Activated CD8-positive, alpha-beta T cell treated with anti-CD3 and anti-CD28 coated beads, Interleukin-2, amount 10 ng/mL, durations not matched to agents 7 days and 5 days (primary cell): ENCODE measurements at places on chromosomes 2 and 18. TPM values are rescaled to one million over a fixed set of nuclear protein-coding genes. Genes with fewer than 3 reads are reported as not detected.

The CNDP2 gene
- 131 TPM for total RNA-seq

The GATA6 gene
- total RNA-seq, result not detected

DNA sequence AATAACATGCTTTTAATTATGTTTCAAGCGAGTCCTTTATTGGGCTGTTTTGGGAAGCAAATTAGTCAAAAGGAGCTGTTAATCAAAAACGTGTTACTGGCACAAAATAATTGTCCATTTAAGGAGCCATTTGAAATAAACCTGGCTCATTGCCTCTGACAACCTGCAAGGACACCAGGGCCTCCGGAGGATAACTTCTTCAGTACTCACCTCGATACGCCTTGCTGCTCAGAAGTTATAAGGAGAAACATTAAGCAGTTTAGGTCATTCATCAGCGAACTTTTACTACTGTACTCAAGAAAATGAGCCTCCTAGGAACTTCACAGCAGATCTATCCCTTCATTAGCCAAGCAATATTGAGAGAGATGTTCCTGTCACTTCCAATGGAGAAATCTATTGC lies 1579.2 kb upstream of the ACVR2A start:
- no peak for DNase-seq
- no peaks in the 10 kb centered on the region for H3K27me3 ChIP-seq
- no peaks in the 10 kb centered on the region for H3K4me1 ChIP-seq
- H3K27ac ChIP-seq, result no peak overlapping the region

The NR4A2 gene
- 2.0 TPM for total RNA-seq

The SP140 gene
- 57.5 TPM for total RNA-seq

DNA sequence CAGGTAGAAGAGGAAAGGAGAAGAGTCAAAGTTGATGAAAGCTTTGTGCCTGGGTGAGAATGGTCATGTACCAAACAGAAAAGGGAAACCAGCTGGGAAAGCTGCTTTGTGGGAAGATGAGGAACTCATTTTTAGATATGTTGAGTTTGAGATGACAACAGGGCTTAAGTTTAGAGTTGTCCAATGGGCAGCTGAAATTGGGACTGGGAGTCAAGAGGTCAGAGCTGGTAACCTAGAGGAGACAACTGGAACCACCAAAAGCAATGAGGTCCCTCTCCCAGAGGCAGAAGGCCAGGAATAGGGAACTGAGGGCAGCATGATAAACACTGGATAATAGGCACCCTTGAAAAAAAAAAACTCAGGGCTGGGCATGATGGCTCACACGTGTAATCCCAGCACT lies 48.8 kb downstream of the SLC4A1AP start:
- H3K27ac ChIP-seq, result no peak overlapping the region
- no peak for DNase-seq
- H3K27me3 ChIP-seq, result peaks cover 22% of the 10 kb centered on the region
- H3K36me3 ChIP-seq, result no peaks in the 10 kb centered on the region

- no peak for DNase-seq
- H3K36me3 ChIP-seq, result no peaks in the 10 kb centered on the region
- peaks cover 2% of the 10 kb centered on the region for H3K27me3 ChIP-seq
- H3K4me1 ChIP-seq, result peaks cover 6% of the 10 kb centered on the region
Observed at GRCh38 chr2:72974436-72974754, 57.1 kb downstream of the EMX1 start.

DNA sequence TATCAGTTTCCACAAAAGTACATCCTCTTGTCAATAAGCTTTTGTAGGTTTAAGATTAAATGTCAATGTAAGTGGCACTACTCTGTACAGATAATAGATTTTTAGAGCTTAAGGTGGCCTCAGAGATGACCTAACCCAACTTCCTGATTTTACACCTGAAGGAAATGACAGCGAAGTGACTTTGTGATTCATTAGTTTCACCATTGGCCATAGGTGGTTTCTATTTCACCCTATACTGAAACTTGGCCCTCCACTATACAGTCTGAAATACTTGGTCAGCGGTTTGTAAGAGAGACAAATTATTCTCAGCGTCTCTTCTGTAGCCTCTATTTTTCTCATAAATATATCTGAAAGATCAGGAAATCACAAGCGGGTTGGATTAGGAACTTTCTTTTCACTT lies 330.4 kb upstream of the FAM98A start:
- no peak overlapping the region for H3K27ac ChIP-seq
- H3K36me3 ChIP-seq, result no peaks in the 10 kb centered on the region
- no peaks in the 10 kb centered on the region for H3K27me3 ChIP-seq
- H3K4me1 ChIP-seq, result no peaks in the 10 kb centered on the region

DNA sequence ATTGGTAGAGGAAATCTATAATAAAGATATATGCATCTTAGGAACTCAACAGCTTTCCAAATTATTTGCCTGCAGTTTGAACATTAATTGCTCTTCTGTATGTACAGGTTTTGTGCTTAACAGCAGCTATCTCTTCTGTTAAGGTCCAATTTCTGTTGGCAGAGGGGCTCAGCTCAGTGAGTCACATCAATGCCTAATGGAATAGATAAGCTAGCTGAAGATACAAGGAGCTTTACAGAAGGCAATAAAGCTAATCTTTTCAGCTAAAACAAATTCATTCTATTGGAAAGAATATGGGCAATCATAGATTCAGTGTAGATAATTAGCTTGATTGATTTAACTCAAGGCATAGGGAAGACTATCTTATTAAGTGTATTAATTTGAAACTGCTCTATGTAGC lies 58.4 kb upstream of the UNC80 start:
- H3K27ac ChIP-seq, result no peak overlapping the region
- H3K36me3 ChIP-seq, result no peaks in the 10 kb centered on the region

The IL36G gene
- total RNA-seq, result not detected

DNA sequence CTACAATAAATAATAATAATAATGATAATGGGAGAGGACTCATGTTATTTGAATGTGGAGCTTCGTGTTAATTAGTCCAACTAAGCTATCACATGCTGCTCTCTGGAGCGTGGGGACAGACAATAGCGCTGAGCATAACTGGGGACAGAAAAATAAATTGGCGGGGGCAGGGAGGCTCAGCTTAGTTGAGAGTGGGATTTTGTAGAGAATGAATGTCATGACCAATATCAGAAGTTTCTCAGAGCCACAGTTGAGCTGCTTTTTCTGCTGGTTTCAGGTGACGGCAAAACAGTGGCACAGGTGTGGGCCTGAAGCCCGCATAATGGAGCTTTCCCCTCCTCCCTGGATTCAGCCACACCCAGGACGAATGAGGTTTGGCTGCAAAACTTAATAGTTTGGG lies 111.1 kb upstream of the CAB39 start:
- H3K4me3 ChIP-seq, result no peak overlapping the region
- peaks cover 68% of the 10 kb centered on the region for H3K4me1 ChIP-seq
- DNase-seq, result no peak
- H3K27ac ChIP-seq, result peak overlapping the region; percentile 74
- H3K27me3 ChIP-seq, result no peaks in the 10 kb centered on the region
- peaks cover 57% of the 10 kb centered on the region for H3K36me3 ChIP-seq

The SGPP2 gene
- 0.11 TPM for total RNA-seq

The IL1B gene
- total RNA-seq, result not detected

The TCF7L1 gene
- not detected for total RNA-seq

The TANC1 gene
- 0.37 TPM for total RNA-seq

- H3K4me1 ChIP-seq, result peaks cover 14% of the 10 kb centered on the region
- peaks cover 3% of the 10 kb centered on the region for H3K36me3 ChIP-seq
- H3K27me3 ChIP-seq, result peaks cover 27% of the 10 kb centered on the region
- peak overlapping the region; percentile 62 for H3K4me3 ChIP-seq
- DNase-seq, result peak; percentile 67
- H3K27ac ChIP-seq, result no peak overlapping the region
Observed at GRCh38 chr18:63074981-63075404, 244.6 kb downstream of the BCL2 start.

DNA sequence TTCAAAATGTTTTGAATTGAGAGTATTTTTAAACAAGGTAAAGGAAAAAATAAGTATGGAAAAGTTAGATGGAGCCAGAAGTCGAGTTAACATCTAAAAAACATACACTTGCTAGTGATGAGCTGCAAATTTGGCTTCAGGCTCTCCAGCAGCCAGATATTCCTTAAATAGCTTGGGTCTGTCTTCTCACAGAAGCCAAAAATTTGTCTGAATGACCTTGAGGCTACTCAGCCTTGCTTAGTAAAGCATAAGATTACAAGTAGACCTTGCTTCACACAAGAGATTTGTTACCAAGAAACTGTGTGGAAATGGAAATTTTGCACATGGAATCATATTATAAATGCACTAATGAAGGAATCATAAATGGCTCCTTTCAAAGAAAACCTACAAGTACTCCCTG lies 40.8 kb upstream of the GRB14 start:
- no peaks in the 10 kb centered on the region for H3K27me3 ChIP-seq
- H3K4me3 ChIP-seq, result no peak overlapping the region
- H3K4me1 ChIP-seq, result no peaks in the 10 kb centered on the region
- no peak for DNase-seq

The TMEM37 gene
- not detected for total RNA-seq

DNA sequence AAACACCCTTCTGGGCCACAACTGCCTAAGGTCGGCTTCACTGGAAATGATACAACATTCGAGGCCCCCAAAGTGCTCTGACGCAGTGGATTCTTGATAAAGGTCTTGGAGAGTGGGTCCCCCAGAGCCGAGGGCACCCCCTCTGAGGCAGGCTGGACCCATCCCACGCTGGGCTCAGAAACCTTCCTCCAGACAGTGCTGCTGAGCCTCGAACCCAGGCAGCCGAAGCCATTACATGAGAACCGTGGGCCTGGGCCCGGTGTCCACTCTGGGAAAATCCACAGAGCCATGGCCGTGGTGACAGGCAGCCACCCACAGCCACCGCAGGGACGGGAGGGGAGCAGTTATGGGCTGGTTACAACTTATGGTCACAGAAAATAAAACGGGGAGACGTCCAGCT lies 81.4 kb upstream of the ID2 start:
- H3K36me3 ChIP-seq, result no peaks in the 10 kb centered on the region
- H3K27ac ChIP-seq, result no peak overlapping the region
- H3K4me3 ChIP-seq, result no peak overlapping the region
- no peaks in the 10 kb centered on the region for H3K4me1 ChIP-seq
- peaks cover 9% of the 10 kb centered on the region for H3K27me3 ChIP-seq

DNA sequence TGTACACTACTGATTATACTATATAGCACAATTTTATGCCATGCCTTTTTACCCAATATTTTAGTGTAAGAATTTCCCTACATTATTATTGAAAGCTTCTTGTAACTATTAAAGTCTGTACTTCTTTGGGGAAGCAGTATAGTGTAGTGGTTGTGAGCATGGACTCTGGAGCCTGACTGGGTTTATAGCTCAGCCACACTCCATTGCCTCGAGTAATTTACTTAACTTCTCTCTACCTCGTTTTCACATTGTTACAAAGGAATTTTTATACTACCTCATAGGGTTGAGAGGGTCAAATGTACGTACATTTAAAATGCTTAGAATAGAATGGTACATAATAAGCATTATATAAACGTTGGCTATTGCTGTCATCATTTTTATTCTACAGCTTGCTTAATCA lies 139.2 kb downstream of the UBR3 start:
- H3K27ac ChIP-seq, result no peak overlapping the region
- peaks cover 12% of the 10 kb centered on the region for H3K36me3 ChIP-seq
- no peaks in the 10 kb centered on the region for H3K27me3 ChIP-seq
- no peaks in the 10 kb centered on the region for H3K4me1 ChIP-seq
- H3K4me3 ChIP-seq, result no peak overlapping the region

DNA sequence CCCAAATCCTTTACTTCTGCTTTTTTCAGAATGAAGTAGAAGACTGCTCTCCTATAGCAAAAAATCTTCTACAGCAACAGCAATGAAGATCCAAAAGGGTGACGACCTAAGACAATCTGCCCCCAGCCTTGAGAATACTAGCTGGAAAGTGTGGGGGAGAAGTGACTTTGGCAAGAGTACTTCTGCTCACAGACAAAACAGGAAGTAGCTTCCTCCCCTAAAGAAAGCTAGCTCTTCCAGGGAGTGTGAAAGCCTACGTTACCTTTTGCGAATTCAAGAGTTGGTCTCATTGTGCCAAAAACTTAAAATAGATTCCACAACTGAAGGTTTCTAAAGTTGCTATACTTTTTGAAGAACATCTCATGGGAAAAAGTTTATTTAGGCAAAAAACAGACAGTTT lies 1069.2 kb upstream of the CHAC2 start:
- H3K27me3 ChIP-seq, result no peaks in the 10 kb centered on the region
- H3K4me3 ChIP-seq, result no peak overlapping the region
- no peaks in the 10 kb centered on the region for H3K4me1 ChIP-seq
- no peaks in the 10 kb centered on the region for H3K36me3 ChIP-seq
- no peak overlapping the region for H3K27ac ChIP-seq
- no peak for DNase-seq

- peak overlapping the region; percentile 43 for H3K4me3 ChIP-seq
- DNase-seq, result no peak
- H3K27me3 ChIP-seq, result peaks cover 4% of the 10 kb centered on the region
- peaks cover 14% of the 10 kb centered on the region for H3K36me3 ChIP-seq
- no peak overlapping the region for H3K27ac ChIP-seq
- H3K4me1 ChIP-seq, result peaks cover 44% of the 10 kb centered on the region
Observed at GRCh38 chr2:96869281-96869821, 529 bp downstream of the SEMA4C start.

- no peak overlapping the region for H3K4me3 ChIP-seq
- H3K36me3 ChIP-seq, result no peaks in the 10 kb centered on the region
- peaks cover 4% of the 10 kb centered on the region for H3K4me1 ChIP-seq
- no peaks in the 10 kb centered on the region for H3K27me3 ChIP-seq
- DNase-seq, result no peak
Observed at GRCh38 chr2:9570182-9571060, 14.8 kb upstream of the ADAM17 start.

- no peak overlapping the region for H3K4me3 ChIP-seq
- H3K4me1 ChIP-seq, result no peaks in the 10 kb centered on the region
- no peak for DNase-seq
- H3K27ac ChIP-seq, result no peak overlapping the region
Observed at GRCh38 chr2:55958756-55959155, 35.2 kb upstream of the EFEMP1 start.

DNA sequence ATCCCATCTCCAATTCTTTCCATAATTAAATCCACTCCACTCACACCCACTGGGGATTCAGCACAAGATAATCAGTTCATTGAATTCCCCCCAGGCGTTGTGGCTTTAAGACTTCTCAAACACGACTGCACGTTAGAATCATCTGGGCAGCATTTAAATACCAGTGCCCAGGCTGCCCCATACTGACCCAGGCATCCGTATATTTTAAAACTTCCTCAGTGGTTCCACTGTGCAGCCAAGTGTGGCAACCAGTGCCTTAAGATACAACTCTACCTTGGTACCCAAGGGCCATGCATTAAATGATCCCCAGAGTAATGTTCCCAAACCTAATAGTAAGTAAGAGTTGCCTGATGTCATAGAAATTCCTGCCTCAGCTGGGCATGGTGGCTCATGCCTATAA lies 54.3 kb upstream of the BZW1 start:
- peaks cover 21% of the 10 kb centered on the region for H3K27me3 ChIP-seq
- DNase-seq, result no peak
- no peak overlapping the region for H3K27ac ChIP-seq
- no peaks in the 10 kb centered on the region for H3K36me3 ChIP-seq
- H3K4me1 ChIP-seq, result no peaks in the 10 kb centered on the region

The ZNF2 gene
- total RNA-seq, result 5.0 TPM

GRCh38 chr2:43906448-43907109 lies 67.8 kb downstream of the ABCG8 start:
- DNase-seq, result no peak
- H3K36me3 ChIP-seq, result peaks cover 51% of the 10 kb centered on the region
- H3K4me3 ChIP-seq, result no peak overlapping the region
- no peak overlapping the region for H3K27ac ChIP-seq
